ENCODE measurements at places on chromosomes 11 and 22.
A peak's percentile ranks its signal among the peaks of the same experiment; 100 is the strongest.

- peak; percentile 98 for DNase-seq
Measured at GRCh38 chr11:66694732-66695207, 17.1 kb upstream of the RBM4B start.

GRCh38 chr11:115503083-115503885, 931 bp downstream of the CADM1 start:
- peak; percentile 22 for DNase-seq

DNA sequence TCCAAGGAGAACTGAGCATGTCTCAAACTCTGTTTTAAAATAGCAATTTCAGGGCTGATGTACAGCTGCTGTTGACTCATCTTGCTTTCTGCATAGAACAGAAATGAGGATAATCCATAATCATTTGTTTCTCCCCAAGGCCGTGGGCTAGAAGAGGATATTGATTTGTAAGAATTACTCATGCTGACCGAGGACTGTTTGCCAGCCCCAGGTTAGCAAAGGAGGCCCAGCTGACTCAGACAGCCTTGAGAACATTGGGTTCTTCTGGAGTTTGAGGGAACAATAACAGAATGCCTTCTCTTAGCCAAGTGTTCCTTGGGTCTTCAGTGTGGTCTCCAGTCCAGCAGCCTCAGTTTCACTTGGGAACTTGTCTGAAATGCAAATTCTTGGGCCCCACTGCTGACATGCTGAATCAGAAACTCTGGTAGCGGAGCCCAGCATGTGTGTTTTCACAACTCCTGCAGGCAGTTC, 92.0 kb downstream of the ZC3H12C start:
- peak; percentile 60 for DNase-seq

GRCh38 chr11:102313238-102313940, 3.9 kb upstream of the BIRC3 start:
- DNase-seq, result peak; percentile 53

- peak; percentile 26 for DNase-seq
Measured at GRCh38 chr11:70230151-70230839, 27.2 kb downstream of the FADD start.

DNA sequence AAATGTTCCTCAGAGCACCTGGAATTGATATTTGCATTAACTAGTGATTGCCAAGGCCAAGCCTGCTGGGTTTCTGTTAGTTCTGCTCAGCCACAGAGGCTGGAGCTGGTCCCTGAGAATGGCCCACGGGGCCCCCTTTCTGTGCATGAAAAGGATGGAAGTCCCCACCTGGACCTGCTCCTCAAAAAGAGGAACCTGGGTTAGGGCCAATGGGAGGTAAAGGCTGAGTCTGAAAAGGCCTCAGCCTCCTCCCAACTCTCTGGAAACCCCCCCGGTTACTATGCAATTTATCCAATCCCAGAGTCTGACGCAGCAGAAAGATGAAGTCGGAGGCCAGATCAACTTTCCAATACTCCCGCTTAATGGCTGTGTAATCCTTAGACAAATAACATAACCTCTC, 6.8 kb upstream of the CREB3L1 start:
- no peak for DNase-seq

- no peak for DNase-seq
Measured at GRCh38 chr11:17296852-17297559, 20.5 kb downstream of the NUCB2 start.

DNA sequence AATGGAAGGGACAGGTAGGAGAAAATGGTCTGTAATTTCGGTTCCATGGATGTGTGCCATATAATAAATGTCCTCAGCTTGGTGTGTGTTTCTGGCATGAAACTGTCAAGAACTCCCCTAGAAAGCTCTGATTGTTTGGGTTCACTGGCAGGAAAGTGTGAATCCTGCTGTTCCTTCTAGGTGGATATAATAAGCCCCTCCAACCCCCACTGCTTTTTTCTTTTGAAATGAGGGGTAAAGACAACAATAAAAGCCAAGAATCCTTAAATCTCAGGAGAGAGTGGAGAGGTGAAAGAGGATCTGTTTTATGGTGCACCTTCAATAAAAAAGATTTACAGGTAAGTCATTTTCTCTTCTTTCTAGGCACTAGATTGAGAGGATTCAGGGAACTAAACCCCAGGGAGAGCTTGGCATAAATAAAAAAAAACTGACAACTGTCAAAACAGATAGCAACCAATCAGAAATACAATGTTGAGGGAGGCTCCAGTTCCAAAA, 74.9 kb downstream of the CACNG2 start:
- no peak for DNase-seq

DNA sequence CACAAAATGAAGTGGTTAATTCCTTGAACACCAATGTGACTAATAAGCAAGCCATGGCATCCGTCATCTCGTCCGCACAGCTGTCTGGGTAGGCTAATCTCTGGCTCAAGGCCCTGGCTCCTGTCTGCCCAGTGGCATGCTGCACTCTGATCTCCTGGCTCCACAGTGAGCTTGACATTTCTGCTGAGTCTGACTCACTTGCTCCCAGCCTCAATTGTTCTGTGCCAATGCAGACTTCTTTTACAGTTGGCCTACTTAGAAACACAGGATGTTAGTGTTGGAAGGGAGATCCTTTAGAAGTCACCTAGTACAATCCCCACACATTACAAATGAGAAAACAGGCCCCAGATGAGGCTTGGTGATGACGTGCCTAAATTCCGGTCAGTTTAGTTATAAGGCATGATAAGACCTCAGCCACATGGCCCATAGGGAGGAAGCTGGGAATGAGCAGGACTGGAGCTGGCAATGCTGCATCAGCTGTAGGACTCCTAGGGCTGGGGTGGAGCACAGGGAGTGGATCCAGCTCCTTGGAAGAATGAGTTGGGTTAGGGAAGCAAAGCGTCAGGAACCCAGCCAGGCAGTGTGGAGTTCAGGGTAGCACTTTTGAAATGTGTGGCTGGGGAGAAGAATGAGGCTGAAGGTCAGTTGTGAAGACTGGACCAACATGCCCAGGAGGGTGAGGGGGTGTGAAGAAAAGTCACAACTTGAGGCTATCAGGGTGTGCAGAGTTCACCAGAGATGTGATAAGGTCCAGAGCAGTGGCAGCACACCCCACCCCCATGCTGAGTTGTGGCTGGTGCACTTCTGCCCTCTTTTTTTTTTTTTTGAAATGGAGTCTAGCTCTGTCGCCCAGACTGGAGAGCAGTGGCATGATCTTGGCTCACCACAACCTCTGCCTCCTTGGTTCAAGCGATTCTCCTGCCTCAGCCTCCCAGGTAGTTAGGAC, 70.2 kb upstream of the EED start:
- DNase-seq, result peak; percentile 99

GRCh38 chr11:125773516-125773915, 5.1 kb downstream of the PATE2 start:
- DNase-seq, result peak; percentile 53

- no peak for DNase-seq
Measured at GRCh38 chr11:40407355-40407754, 1052.1 kb downstream of the LRRC4C start.

- DNase-seq, result no peak
Measured at GRCh38 chr11:47447906-47448305, 1.0 kb downstream of the RAPSN start.

DNA sequence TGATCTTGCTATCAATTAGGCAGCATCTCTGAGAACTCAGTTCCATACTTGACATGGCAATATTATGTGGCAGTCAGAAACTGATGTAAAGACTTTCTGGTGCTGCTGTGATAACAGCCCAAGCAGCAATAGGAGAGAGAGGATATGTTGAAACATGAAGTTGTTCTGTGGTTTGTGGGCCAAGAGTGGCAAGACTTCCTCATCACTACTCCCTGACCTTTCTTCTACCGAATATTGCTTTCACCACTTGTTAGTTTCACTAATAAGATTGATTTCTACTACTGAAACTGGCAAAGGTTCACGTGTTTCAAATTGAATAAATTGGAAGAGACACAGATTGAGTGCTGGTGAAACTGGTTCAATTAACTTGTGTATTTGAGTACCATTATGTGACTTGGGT, 852.6 kb upstream of the RAG2 start:
- no peak for DNase-seq

DNA sequence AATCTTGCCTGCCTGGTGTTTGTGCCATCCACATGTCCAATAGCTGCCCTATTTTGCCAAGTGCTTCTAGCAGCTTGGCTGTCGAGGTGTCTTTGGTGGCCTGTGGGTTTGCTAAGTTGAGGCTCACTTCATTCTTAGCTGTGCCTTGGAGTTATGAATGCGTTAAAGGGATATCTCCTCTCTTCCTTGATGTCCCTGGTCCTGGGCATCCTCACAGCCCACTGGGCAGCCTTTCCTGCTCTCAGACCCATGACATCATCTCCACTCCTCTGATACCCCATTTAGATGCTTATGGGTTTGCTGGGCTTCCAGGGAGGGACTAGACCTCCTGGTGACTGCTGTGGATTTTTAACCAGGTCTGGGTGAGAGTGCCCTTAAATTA, 1.3 kb downstream of the LDLRAD3 start:
- DNase-seq, result no peak

GRCh38 chr11:35735411-35735810, 72.8 kb downstream of the TRIM44 start:
- no peak for DNase-seq

- peak; percentile 30 for DNase-seq
Measured at GRCh38 chr11:1640076-1640946, 10.7 kb downstream of the KRTAP5-5 start.

- DNase-seq, result no peak
Measured at GRCh38 chr11:118956847-118957469, 860 bp downstream of the UPK2 start.

- DNase-seq, result peak; percentile 55
Measured at GRCh38 chr11:9001736-9002135, 2.1 kb downstream of the NRIP3 start.

GRCh38 chr11:113817626-113818025, 38.0 kb downstream of the CLDN25 start:
- no peak for DNase-seq

- DNase-seq, result peak; percentile 59
Measured at GRCh38 chr11:32435942-32436750, 807 bp upstream of the WT1 start.

DNA sequence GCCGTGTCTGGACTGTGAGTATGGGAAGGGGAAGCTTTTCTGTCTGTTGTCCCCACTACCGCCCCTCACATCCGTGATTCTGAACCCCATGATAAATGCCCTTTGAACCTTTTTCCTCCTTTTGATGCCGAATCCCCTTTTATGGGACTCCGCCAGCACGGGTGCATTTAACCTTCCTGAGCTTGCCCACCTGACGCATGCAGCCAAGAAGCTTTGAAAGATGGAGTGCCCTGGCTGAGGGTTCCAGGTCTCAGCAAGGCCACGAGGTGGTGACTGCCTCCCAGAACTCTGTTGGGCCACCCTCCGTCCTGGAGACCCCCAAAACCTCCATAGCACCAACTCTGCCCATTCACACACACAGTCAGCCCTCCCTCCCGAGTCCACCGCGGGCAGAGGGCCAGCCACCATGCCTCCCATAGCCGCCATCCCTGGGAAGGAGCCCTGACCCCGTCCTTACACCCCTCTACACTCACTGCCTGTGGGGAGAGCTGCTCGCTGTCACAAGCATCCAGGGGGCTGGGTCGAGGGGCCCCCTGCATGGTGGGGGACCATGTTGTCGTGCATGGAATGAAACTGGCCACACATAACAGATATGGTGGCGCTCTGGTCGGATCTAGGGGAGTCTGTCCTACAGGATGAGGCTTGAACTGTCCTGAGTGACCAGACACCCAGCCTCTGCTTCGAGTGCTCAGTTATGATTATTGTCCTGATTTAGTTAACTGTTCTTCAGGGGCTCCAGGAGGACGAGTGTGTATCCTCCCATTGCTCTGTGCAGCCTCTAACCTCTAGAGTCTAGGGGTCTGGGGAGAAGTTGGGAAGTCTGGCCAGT, 822 bp upstream of the COMT start:
- no peak for DNase-seq

DNA sequence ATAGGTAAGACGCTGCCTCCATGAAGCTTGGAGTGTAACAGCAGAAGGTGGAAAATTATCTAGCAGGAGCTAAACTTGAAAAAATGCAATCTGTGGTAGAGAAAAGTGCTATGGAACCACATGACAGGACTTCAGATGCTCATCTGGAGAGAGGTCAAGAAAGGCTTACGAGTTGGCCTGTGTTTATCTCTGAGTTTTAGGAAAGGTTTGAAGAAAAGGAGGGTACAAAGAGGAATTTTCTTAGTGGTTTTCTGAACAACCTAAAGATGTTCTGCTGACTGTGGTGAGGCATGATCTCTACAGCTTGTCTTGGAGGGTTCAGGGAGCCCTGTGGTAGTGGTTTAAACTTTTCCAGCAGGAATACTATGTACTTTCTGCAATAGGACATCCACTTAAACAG, 8.2 kb downstream of the FJX1 start:
- DNase-seq, result no peak

DNA sequence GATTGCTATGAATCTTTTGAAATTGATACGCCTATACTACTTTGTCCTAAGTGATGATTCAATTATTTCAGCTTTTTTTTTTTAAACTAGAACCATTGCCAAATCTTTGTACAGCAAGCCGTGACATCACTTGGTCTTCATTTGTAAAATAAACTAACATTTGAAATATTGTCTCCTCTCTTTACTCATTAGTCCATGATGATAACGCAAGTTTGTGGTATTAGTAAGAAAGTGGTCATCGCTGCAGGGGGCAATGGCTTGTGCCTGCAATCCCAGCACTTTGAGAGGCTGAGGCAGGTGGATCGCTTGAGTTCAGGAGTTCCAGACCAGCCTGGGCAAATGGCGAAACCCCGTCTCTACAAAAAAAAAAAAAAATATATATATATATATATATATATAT, 12.9 kb upstream of the ARHGAP42 start:
- peak; percentile 27 for DNase-seq

GRCh38 chr11:69035150-69035945, 13.4 kb upstream of the TPCN2 start:
- DNase-seq, result peak; percentile 39

DNA sequence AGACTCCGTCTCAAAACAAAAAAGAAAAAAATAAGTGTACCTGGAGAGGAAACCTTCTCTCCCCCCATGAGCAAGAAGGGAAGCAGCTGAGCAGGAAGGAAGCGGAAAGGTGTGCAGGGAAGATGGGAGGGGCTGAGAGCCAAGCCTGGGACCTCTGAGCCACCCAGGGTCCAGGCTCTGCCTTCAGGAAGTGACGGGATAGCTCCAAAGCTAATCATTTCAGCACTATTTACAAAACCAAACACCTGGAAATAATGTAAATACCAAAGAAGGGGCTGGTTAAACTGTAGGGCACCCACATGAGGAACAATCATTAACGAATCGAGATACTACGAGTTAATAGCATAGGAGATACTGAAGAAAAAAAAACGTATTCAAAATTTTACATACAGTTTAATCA, 27.9 kb downstream of the ARRB1 start:
- DNase-seq, result no peak

- DNase-seq, result no peak
Measured at GRCh38 chr11:69774354-69775162, 583 bp downstream of the FGF4 start.

DNA sequence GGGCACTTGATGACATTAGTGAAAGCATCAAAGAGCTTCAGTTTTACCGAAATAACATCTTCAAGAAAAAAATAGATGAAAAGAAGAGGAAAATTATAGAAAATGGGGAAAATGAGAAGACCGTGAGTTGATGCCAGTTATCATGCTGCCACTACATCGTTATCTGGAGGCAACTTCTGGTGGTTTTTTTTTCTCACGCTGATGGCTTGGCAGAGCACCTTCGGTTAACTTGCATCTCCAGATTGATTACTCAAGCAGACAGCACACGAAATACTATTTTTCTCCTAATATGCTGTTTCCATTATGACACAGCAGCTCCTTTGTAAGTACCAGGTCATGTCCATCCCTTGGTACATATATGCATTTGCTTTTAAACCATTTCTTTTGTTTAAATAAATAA, 10.6 kb downstream of the REXO2 start:
- no peak for DNase-seq
